WTC11 (cell line): ENCODE measurements at places on chromosomes 16 and 17.
A peak's percentile ranks its signal among the peaks of the same experiment; 100 is the strongest.

GRCh38 chr17:1714427-1714979 lies 4.3 kb upstream of the TLCD2 start:
- peak; percentile 97 for DNase-seq

DNA sequence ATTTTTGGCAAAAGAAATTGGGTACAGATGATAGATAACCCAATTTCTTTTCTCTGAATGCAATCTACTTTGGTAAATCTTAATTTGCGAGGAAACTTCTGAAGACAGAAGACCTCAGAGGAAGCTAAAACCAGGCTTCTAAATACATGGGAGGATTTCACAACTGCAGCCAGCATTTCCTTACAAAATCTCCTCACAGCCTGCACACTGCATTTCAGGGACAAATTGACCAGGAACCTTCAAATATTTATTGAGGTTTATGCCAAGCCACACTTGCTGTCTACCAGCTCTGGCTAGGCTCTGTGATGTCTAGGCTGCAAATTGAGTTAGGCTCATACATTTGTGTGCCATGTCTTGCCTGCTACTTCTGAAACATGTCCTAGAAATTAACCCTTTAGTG lies 167.3 kb upstream of the CDH5 start:
- DNase-seq, result no peak

GRCh38 chr17:76593384-76593826 lies 7.7 kb upstream of the ST6GALNAC2 start:
- DNase-seq, result no peak

DNA sequence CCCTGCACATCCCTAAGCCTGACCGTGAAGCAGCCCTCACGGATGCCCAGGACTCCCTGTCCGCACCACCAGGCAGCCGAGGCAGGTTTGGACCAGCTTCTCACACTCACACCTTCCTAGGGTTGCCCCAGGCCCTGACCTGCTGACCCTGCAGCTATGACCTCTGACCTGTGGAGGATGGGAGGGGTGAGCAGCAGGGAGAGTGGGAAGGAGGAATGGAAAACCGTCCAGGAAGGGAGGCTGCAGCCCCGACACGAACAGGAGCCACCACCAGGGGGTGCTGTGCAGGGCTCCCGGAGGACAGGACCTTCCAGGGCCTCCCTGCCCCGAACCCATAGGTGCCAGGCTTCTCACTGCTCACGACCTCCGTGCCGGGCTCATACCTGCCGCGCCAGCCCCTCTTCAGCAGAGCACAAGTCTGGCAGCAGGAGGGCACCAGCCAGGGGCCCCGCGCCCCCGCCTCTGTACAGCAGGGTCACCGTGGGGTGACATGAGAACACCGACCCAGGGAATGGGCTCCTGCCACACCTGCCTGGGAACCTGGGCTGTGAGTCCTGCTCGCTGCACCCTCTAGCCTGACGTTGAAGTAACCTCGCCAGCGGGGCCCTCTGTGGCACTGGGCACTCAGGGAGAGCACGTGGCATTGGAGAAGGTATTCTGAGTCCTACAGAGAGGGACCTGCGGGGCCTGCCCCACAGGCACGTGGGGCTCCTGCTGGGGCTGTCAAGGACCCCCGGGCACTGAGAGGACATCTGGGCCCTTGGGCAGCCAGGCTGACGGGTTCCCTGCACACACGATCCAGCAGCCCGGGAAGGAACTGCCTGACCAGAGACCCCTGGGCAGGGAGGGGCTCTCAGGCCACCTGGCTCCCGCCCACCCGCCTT lies 37.6 kb downstream of the CTU2 start:
- peak; percentile 94 for DNase-seq

DNA sequence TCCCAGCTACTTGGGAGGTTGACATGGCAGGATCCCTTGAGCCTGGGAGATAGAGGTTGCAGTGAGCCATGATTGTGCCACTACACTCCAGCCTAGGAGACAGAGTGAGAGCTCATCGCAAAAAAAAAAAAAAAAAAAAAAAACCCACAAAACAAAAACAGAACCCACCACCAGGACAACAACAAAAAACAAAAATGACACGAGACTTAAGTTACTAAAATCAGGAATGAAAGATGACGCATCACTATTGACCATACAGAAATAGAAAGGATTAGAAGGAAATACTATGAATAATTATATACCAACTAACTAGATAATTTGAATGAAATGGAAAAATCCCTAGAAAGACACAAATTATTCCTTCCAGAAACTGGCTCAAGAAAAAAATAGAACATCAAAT lies 432.4 kb upstream of the PMFBP1 start:
- no peak for DNase-seq

DNA sequence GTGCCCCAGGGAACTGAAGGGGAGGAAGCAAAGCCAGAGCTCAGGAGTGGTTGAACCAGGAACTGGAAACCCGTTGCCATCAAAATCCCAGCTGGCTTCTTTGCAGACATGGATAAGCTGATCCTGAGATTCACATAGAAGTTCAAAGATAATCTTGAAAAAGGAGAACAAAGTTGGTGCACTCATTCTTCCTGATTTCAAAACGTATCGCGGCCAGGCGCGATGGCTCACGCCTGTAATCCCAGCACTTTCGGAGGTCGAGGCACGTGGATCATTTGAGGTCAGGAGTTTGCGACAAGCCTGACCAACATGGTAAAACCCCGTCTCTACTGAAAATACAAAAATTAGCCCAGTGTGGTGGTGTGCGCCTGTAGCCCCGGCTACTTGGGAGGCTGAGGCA lies 7.1 kb downstream of the RAP1GAP2 start:
- DNase-seq, result no peak

DNA sequence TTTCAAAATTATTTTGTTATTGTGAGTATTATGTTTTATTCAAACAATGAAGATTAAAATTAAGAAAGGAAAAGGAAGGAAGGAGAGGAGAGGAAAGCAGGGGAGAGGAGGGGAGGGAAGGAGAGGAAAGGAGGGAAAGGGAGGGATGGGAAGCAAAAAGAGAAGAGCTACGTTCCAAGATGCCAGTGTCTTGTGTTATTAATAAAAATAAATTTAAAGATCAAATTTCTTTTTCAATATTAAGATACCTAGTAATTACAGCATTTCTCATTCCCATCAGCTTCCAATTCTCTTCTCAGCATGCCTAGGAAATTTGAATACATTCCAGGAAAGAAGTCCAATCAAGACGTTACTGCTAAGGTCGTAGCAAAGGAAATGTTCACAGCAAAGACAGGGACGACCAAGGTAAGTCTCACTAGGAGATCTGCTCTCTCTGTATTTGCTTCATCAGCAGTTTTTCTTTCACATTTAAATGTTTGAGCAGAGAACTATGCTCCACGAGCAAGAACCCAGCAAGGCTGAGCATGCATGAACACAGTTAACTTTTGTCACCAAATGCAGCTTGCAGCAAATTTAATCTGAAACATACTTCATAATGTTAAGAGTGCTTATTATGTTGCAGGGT lies 63.3 kb upstream of the HLF start:
- no peak for DNase-seq

GRCh38 chr17:39629898-39630297 lies 3.1 kb downstream of the PPP1R1B start:
- no peak for DNase-seq

- DNase-seq, result no peak
Observed at GRCh38 chr17:9519583-9520272, 55.9 kb downstream of the STX8 start.

- DNase-seq, result peak; percentile 45
Observed at GRCh38 chr17:73902416-73903181, 258.4 kb upstream of the SDK2 start.

- no peak for DNase-seq
Observed at GRCh38 chr16:88655733-88656281, 5.0 kb upstream of the CYBA start.

DNA sequence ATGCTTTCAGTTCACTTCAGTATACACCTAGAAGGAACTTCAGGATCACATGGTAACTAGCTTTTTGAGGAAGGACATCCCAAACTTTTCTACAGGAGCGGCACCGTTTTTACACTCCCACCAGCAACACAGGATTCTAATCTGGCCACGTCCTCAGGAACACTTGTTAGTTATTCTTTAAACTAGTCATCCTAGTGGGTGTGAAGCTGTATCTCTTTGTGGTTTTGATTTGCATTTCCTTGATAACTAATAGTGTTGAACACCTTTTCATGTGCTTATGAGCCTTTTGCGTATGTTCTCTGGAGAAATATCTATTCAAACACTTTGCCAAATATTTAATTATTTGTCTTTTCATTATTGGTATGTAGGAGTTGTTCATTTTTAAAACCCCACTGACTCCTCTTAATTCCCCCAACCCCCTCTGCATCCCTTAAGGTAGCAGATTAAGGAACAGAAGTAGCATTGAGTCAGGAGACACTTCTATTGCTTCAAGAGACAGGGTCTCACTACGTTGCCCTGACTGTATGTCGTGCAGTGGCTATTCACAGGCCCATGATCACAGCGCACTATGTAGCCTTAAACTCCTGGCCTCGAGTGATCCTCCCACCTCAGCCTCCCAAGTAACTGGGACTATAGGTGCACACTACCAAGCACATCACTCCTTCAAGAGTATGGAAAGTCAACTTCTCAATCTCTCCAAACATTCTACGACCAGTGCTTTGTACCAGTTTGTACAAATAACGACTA lies 25.4 kb downstream of the YWHAE start:
- no peak for DNase-seq

- DNase-seq, result no peak
Observed at GRCh38 chr17:27808628-27809027, 8.3 kb upstream of the NOS2 start.

GRCh38 chr16:51996516-51996915 lies 550.4 kb downstream of the TOX3 start:
- no peak for DNase-seq

DNA sequence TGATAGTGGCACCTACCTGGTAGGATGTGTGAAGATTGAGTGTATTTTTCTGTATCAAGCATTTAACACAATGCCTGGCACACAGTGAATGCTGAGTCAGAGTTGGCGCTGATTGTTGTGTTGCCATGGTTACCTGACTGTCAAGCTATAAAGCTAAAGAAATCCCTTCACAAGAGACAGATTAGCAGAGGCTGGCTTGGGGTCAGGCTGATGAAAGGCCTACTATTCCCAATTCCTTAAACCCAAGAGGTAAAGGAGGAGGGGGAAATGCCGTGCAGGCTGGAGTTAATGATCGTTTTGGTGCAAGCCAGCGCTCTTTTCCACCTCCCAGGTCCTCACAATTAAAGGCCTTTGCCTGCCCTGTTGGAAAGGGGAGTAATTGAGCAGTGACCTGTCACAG lies 5.9 kb downstream of the CLEC19A start:
- peak; percentile 42 for DNase-seq

DNA sequence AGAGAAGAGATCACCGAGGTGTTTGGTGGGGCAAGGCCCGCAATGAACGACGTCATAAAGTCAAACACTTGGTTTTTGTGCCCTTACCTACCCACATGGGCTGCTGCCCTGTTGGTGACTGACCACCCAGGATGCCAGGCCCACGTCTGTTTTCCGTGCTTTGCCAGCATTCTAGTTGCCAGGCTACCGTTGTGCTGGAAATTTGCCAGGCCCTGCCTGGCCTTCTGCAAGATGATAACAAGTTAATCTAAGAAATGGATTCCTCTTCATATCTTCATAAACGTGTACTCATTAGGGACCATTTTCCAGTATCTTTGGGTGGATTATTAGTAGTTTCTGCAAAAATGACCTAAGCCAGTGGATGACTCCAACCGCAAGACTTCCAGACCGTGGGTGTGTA lies 35.4 kb downstream of the SLC6A4 start:
- no peak for DNase-seq

- DNase-seq, result no peak
Observed at GRCh38 chr17:14209215-14209614, 27.4 kb downstream of the CDRT15 start.
